Activated gamma-delta T cell treated with Interleukin-2 at 50 U/mL for 16 hours (primary cell): ENCODE measurements at places on chromosomes 1 and 21.

GRCh38 chr1:16204634-16205333 is 7.7 kb downstream of the ARHGEF19 start:
- DNase-seq = peak; percentile 48

DNA sequence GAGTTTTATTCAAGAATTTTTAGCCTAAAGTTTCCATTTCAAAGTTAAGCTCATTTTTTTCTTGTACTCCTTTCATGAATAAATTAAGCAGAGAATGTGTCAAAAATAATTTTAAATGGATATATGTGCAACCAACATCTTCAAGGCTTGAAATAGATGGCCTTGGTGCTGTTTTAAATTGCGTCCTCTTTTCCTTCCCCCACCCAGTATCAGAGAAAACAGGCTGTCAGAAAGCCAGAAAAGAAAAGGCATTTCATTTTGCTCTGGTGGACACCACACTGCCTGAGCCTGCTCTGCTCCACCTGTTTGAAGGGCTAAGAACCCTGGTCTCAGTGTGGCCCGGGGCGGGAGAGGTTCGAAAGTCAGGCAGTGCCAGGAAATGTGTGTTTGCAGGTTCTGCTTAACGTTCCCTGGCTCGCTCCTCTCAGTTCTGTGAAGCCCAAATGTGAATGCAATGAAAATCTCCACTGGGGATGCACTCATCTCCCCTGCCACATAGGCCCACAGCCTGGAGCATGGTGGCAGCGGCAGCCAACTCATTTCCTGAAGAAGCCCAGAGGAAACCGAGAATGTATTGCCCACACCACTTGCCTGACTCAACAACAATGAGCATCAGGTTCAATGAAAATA is 134.4 kb downstream of the SDCCAG8 start:
- no peak for DNase-seq

DNA sequence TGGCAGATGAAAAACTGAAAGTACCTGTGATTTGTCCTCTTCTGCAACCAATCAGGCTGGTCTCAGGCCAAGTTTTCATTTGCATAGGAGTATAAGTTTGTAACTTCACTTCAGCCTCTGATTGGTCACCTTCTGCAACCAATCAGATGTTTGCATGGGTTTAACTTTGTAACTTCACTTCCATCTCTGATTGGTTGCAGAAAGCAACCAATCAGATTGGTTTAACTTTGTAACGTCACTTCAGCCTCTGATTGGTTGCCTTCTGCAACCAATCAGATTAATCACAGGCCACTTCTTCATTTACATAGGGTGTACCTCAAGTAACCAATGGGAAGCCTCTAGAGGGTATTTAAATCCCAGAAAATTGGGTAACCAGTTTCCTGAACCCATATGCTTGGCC is 18.9 kb upstream of the TUT4 start:
- DNase-seq = no peak

DNA sequence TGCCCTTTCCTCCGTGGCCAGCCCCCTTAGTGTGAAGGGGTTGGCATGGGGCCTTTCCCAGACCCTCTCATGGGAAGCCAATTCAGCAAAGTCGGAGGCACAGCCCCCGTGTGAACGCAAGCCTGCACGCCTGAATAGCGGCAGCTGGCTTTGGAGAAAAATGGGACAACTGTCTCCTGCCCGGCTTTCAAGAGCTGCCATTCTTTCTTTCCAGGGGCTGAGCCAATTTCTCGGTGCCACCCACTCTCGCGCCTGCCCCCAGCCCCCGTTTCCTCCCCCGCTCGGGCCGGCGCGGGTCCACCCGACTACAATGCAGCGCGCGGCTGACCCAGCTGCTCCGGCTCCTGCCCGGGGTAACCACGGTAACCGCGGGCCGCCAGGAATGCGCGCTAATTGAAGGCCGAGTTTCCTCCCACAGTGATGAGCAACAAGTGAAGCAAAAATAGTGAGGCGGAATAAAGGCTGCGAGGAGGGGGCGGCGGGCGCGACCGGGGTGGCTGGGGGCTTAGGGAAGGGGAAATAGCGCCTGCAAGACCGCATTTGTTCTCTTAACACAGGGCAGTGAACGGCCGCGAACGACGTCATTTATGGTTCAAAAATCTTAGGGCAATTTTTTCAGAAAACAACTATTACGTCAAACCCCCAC is 27.8 kb downstream of the ILDR2 start:
- DNase-seq = no peak

- no peak for DNase-seq
These were observed 85.1 kb downstream of the POU2F1 start for GRCh38 chr1:167305706-167306277.

GRCh38 chr1:196933531-196934189 is 9.9 kb upstream of the CFHR2 start:
- no peak for DNase-seq

- no peak for DNase-seq
These were observed 1.0 kb downstream of the ZNF496 start for GRCh38 chr1:247330548-247331171.

GRCh38 chr1:95002164-95002539 is 70.6 kb downstream of the ALG14 start:
- no peak for DNase-seq

- no peak for DNase-seq
These were observed 20.5 kb downstream of the PRKACB start for GRCh38 chr1:84164567-84165021.

GRCh38 chr1:160128636-160129035 is 13.1 kb downstream of the ATP1A2 start:
- DNase-seq = no peak

- DNase-seq = peak; percentile 17
These were observed 15.4 kb downstream of the IL12RB2 start for GRCh38 chr1:67323087-67323486.

DNA sequence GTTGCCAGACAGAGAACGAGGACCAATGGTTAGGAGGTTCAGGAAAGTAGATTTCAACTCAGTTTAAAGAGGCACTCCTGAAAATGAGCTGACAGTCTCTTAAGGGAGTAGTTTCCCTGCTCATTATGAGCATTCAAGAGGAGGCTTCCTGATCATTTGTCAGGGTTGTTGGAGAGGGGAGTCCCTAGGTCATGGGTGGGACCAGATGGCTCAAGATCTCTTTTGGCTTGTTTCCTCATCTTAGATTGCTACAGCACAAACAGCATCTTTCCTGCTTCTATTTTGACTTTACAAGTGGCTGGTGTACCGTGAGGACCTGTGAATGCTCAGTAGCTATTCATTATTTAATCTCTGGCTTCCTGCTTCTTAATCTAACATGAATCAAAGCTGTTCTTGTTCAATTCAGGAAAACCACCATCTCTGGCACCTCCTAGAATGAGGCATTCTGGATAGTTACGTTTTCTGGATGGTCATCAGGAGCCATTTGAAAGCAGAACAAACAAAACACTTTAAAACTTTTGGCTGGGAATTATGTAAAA is 47.6 kb downstream of the PEX14 start:
- DNase-seq = no peak

- DNase-seq = no peak
These were observed 95.6 kb upstream of the RAB3GAP2 start for GRCh38 chr1:220367833-220368232.

- DNase-seq = no peak
These were observed 8.7 kb upstream of the SLC25A24 start for GRCh38 chr1:108208724-108209446.

GRCh38 chr1:113178106-113178505 is 105.1 kb downstream of the LRIG2 start:
- DNase-seq = no peak

- DNase-seq = no peak
These were observed 32.1 kb upstream of the HMGN1 start for GRCh38 chr21:39381009-39381408.

DNA sequence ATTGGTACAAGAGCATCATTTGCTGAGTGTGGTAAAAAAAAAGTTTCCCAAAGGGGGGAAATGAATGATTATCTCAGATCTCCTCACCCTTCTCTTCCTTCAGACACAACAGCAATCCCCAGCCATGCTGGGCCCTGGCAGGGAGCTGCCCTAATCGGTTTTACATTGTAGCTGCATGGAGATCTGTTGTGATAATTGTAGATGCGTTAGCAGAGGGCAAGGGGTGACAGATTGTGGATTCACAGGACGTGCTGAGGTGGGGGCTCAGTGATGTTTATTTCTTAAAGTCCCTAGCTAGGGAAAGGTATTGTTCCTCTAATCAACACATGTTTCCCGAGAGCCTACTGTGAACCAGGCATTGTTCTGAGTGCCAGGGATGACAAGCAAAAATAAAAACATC is 304.1 kb downstream of the PBX1 start:
- no peak for DNase-seq

GRCh38 chr1:229028987-229029878 is 241.7 kb upstream of the RAB4A start:
- no peak for DNase-seq
